ENCODE measurements at places on chromosomes 6 and 20.

- no peak for DNase-seq
Observed at GRCh38 chr6:37477656-37478435, 21.8 kb downstream of the CCDC167 start.

- no peak for DNase-seq
Observed at GRCh38 chr6:165091121-165091785, 218.2 kb downstream of the C6orf118 start.

GRCh38 chr6:88599571-88599970 lies 363.8 kb downstream of the RNGTT start:
- DNase-seq, result no peak

DNA sequence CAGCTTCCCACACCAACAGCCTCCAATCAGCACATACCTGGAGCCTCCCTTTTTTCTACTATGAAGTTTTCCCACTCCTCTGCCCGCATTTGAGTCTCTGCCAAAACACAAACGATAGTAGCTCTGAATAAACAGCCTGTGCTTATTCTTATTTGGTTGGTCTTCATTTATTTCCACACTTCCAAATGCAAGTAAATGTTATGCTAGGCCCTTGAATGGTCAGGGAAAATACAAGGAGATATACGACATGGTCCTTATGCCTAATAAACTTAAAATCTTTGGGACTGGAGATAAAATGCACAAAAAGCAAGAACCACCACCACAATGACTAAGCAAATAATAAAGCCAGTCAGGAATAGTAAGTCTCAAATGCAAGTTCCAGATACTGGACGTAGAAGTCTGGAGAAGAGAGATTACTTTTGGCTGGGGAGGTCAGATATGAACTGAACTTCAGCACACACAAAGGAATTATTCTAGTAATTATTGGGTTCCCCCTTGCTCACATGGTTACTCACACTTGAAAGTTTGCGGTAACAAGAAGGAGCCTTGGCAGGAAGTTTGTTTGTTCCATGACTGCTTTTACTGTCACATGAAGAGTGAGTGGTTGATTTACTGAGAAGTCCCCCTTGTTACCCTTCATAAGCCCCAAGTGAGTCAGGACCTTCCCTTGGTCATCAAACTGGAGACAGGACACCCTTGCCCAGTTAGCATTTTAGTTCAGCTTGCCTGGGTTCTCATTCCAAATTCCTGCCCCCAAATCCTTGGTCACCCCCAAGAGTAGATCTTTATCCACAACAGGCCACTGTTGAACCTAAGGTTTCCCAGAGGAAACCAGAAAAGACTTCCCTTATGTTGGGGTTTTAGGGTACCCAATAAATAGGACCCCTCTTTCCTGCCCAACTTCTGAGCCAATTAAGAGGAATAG lies 511.2 kb upstream of the JARID2 start:
- no peak for DNase-seq

- DNase-seq, result no peak
Observed at GRCh38 chr6:129498541-129498940, 211.4 kb downstream of the ARHGAP18 start.

DNA sequence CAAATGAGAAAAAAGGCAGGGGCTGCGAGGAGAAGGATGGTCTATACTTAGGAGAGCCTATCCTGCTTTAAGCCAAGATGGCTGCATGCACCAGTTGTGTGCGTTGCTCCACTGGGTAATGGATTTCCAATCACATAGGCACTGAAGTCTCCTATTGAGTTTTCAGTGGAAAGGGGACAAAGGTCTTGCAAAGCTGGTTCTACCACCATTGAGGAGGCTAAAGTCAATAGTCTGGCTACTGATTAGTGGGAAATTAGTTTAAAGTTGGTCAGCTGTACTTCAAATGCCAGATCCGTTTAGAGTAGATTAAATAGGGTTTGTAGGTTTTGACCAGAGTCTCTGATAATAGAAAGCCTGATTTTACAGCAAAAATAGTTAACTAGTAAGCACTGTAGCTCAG lies 104.9 kb downstream of the SESN1 start:
- DNase-seq, result no peak

DNA sequence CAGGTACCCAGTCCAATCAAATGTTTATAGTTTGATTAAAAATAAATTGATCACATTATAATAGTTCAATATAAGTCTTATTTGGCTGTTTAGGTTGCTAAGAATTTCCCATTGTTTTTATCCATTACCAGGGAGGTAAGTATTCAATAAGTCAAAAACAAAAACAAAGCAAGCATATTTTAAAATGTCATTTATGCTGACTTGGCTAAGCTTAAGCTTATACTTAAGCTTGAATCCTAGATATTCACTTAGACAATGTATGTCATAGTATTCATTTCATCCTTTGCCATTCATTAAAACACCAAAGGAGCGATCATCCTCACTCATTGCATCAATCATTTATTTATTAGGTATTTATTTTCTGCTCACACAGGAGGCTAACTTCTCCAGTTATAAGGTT lies 144.9 kb downstream of the PRL start:
- no peak for DNase-seq

GRCh38 chr6:116390581-116390980 lies 19.8 kb downstream of the DSE start:
- DNase-seq, result no peak
